A549 treated with AZD2906 at 1 μM for 4 hours (cell line): ENCODE measurements at places on chromosomes 1 and 21. TPM values are rescaled to one million over a fixed set of nuclear protein-coding genes. Genes with fewer than 3 reads are reported as not detected.

The PLA2G2D gene
- total RNA-seq = 0.02 TPM in 1 of 5 replicates, not detected in the others

The VPS45 gene
- 14.4 to 15.7 TPM (median 14.6 TPM) in 5 replicates for total RNA-seq

The CNR2 gene
- total RNA-seq = 0.01 TPM in 1 of 5 replicates, not detected in the others

The LRRC38 gene
- 0.05 to 0.11 TPM (median 0.09 TPM) in 5 replicates for total RNA-seq

The RGS4 gene
- total RNA-seq = 0.10 TPM in 1 of 5 replicates, not detected in the others

The IL10 gene
- not detected in 5 replicates for total RNA-seq

The FCRL5 gene
- total RNA-seq = not detected in 5 replicates

The PLA2G2A gene
- total RNA-seq = not detected in 5 replicates

The HP1BP3 gene
- 96.0 to 155 TPM (median 108 TPM) in 5 replicates for total RNA-seq

The IL6R gene
- total RNA-seq = 22.3 to 28.8 TPM (median 23.7 TPM) in 5 replicates

The TRIM45 gene
- 0.90 to 1.6 TPM (median 1.1 TPM) in 5 replicates for total RNA-seq

The DNAI4 gene
- 0.22 to 1.1 TPM (median 0.34 TPM) in 5 replicates for total RNA-seq

The MTARC1 gene
- 8.1 to 8.9 TPM (median 8.5 TPM) in 5 replicates for total RNA-seq
